Stomach (tissue), 19 donors: ENCODE measurements at places on chromosomes 16 and 17. TPM values are rescaled to one million over a fixed set of nuclear protein-coding genes. Genes with fewer than 3 reads are reported as not detected.

Gene TBC1D3
- not detected for total RNA-seq

Gene GLTPD2
- not detected for total RNA-seq

Gene LPCAT2
- total RNA-seq = 1.4 TPM

Gene IL17C
- total RNA-seq = not detected

Gene TOM1L1
- 50.0 TPM for total RNA-seq

- no peak for DNase-seq
Measured at GRCh38 chr16:10339777-10340732, 45.8 kb upstream of the ATF7IP2 start.

- peak; percentile 45 for DNase-seq
Measured at GRCh38 chr16:80803339-80804055, 901 bp downstream of the CDYL2 start.

- peak; percentile 60 for DNase-seq
Measured at GRCh38 chr16:48318630-48319029, 66.6 kb downstream of the SIAH1 start.

GRCh38 chr16:53209429-53209828, 154.6 kb downstream of the CHD9 start:
- DNase-seq = peak; percentile 15

GRCh38 chr16:90070440-90070839, 6.7 kb downstream of the PRDM7 start:
- DNase-seq = no peak
